ENCODE measurements at places on chromosomes 4 and X.

DNA sequence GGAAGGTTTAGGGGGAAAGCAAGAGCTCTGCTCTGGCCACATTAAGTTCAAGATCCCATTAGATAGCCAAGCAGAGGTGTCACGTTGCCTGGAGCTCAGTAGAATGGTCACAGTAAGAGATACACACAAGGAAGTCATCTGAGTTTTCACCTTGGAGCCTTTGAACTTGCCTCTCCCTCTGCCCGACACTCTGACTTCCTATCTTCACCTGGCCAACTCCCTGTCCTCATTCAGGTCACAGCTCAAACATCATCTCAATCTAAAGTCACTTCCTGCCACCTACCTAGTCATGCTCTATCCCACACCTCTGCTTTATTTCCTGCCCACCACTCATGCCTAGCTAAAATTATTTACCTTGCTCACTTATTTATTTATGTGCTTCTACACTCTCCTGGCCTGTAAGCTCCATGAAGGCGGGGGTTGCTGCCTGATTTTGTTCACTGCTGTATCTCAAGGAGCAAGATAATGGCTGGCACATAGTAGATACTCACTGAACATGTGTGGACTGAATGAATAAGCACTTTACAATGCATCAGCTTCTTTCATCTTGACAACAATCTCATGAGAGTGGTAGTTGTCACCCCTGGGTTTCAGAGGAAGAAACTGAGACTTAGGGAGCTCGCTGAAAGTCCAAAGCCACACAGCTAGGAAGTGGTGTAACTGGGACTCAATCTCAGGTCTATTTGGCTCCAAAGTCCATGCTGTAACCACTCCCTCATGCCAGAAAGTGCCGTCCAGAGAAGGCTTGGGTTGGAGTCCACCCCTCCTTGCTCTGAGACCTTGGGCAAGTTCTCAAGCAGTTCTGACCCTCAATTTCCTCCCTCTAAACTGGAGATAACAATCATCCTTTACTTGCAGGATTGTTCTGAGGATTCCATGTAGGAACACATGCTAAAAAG, 40.3 kb downstream of the EFNB1 start:
- DNase-seq = no peak

GRCh38 chr4:44146516-44146915, 302.1 kb downstream of the KCTD8 start:
- no peak for DNase-seq

- no peak for DNase-seq
Observed at GRCh38 chrX:140664939-140665338, 44.6 kb upstream of the LINC00632 start.

GRCh38 chr4:20395160-20395773, 143.6 kb downstream of the SLIT2 start:
- peak; percentile 47 for DNase-seq

DNA sequence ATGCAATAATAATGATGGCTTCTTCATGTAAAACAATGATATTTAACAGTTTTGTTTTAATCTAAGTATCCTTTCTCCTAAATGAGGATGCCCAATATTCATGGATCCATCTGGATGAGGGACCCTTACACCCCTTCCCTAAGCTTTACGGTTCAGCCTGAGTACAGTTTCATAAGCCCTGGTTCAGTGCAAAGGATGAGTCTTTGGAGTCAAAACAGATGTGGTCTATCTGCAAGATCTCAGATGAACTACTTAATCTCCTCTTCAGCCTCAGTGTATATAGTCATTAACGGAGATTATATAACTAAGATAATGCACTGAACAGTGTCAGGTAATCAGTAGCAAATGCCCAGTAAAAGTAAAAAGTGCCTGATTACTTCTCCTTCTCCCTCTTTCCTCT, 22.1 kb downstream of the ANXA5 start:
- no peak for DNase-seq

GRCh38 chrX:131841496-131842437, 181.3 kb upstream of the STK26 start:
- peak; percentile 35 for DNase-seq

DNA sequence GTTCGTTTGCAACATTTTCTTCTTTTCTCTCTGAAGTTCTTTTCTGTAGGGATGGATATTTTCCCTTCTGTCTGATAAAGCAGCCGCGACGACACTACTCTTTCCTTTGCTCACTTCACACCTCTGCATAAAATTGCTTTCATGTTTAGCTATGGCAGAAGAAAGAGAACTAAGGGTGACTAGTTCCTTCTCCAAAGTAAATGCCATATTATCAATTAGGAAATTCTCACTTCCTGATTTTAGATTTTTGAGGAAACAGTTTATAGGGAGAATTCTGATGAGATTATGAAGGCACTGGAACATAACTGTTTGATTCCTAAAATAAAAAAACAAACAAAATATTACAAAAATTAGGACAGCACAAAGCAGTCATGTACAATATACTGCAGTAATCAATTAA, 29.2 kb downstream of the FANCB start:
- DNase-seq = no peak

All from iPS DF 19.7 (cell line).